Heart right ventricle (tissue), 16 donors: ENCODE measurements at places on chromosomes 7 and 10.

- DNase-seq, result no peak
These were observed 74.5 kb downstream of the PKD1L1 start for GRCh38 chr7:47873762-47874161.

DNA sequence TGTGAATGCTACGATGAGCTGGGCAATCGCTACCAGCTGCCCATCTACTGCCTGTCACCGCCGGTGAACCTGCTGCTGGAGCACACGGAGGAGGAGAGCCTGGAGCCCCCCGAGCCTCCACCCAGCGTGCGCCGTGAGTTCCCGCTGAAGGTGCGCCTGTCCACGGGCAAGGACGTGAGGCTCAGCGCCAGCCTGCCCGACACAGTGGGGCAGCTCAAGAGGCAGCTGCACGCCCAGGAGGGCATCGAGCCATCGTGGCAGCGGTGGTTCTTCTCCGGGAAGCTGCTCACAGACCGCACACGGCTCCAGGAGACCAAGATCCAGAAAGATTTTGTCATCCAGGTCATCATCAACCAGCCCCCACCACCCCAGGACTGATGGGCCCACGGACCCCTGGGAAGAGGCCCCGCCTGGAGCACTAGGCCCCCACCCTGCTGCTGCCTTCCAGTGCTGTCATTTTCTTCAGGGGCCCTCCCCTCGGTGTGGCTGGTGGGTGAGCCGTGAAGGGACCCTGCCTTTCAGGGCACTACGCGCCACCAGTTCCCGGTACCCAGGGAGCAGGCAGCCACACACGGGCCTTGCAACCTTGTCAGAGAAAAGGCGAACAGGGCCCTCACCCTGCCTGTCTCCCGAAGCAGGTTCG, 2.3 kb upstream of the ANKRD2 start:
- DNase-seq, result no peak

DNA sequence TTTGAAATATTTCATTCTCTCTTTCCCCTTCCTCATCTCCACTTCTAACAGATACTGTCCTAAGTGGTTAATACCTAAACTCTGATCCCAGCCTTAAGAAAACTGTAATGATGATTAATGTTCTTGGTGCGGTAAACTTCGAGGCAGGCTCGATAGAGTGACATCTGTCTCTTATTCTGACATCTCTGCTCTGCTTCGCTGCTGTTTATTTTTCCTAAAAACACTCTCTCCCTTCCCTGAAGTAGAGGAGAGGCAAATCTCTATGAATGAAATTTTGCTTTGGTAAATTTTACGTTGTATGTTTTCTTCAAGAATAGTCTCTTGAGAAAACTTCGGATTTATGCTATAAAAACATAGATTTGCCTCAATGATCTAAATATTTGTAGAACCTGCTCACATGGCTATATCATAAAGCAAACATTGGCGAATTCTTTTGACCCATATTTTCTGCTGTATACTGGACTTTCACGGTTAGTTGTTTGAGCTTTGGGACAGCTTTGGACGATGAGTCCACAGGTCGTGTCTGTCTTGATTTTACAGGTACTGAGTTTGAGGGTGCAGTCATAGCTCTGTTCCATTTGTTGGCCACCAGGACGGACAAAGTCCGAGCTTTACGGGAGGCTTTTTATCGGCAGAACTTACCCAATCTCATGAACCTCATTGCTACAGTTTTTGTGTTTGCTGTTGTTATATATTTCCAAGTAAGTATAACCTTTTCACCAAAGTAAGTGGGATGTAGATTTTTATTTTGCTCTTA, 27.1 kb downstream of the SEC61A2 start:
- no peak for DNase-seq

DNA sequence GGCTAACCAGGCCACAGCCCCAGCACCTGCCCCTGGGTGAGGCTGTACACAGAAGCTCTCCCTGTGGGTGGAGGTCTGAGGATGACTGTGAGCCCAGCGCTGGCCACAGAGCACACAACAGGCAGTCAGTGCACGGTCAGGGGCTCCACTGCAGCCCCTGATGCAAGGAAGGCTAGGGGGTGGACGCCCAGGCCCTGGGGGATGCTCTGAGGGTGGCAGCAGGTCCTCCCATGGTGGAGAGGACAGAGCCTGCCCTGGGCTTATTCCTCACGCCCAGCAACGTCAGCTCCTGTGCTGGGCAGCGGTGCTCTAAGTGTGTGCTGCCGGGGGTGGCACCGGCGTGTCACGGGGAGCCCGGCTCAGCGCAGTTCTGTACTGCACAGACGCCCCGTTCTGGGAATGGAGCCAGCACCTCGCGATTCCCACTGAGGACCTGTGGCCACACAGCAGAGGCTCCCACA, 223.2 kb downstream of the MAD1L1 start:
- DNase-seq, result peak; percentile 48

DNA sequence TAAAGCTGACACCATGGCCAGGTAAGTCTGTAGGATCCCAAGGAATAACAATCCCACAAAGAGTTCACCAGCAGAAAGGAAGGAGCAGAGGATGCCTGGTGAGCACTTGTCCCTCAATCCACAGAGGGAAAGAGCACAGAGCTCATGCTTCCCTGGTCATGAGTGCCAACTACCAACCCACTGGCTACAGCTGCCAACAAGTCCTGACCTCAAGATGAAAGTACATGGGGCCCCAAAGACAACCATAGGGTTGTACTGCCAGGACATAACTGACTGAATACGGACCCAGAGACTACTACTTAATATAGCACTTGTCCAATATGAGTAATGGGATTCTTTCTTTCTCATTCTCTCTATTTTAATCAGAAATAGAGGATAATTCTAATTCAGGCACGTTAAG, 83.3 kb downstream of the JCAD start:
- DNase-seq, result no peak
